ENCODE measurements at places on chromosomes 13 and 19.

- DNase-seq = no peak
Measured at GRCh38 chr19:50500060-50500752, 10.8 kb downstream of the JOSD2 start.

DNA sequence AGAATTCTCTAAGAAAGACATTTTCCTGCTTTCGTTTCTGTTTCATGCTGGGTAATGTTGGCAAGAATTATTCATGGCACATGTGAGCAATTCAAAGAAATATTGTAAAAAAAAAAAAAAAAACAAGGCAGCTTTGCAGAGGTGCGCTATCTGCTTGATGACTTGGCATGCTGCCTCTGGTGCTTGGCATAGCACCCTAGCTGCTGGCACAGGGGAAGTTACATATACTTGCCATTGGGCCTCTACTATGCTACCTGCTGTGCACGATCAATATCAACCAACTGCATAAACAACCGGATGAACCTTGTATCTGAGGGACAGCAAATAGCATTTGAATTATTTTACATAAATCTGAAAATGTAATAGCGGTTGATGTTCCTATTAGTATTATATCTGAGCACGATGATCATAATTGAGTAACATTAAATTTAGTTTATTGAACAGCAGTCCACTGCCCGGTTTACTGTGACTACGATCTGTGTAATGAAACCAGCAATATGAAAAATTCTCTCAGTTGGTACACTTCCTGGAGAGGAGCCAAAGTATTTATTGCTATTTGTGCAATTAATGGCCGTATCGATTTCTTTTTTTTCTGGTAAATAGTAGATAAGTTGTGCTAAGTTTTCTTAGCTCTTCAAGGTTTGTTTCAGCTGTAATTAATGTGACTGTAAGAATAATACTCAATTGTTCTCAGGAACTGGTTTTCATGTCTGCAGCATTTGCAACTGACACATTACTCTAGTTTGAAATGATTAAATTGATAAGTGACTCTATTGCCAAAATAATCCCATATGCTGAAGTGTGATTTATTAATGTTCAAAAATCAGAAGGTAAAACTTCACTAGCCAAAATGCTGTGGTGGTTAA, 717.3 kb downstream of the DACH1 start:
- no peak for DNase-seq

GRCh38 chr19:44887648-44888047, 3.4 kb upstream of the TOMM40 start:
- DNase-seq = no peak

DNA sequence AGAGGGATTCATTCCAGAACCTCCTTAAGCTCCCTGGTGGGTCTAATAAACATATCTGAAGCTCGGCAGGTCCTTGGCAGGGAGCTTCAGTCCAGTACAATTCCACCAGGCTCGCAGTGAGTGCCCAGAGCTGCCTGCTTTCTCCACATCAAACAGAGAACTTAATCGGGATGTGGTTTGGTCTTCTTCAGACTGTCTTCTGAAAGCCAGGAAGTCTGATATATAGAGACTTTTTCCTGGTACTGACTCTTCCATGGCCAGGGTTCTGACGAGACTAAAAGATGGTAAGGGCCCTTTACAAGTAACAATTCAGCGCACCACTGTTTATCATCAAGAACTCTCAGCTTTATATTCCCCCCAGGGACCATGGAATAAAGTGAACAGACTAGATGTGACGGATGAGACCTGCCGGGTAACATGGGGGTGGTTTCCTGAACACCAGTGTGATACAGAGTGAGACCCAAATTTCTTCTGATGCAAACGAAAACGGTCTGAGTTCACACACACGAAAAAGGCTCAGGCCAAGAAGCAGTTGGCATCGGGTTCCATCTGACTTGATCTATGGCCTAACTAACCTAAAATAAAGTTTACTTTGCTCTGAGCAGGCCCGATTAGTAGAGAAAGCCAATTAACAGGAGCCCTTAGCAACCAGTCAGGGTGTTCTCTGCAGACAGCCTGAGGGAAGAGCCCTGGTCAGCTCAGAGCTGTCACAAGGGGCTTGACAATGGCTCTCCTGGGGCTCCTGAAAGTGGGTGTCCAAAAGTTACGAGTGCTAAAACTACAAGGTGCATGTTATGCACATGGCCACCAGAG, 29.0 kb downstream of the RANBP3 start:
- DNase-seq = peak; percentile 15

DNA sequence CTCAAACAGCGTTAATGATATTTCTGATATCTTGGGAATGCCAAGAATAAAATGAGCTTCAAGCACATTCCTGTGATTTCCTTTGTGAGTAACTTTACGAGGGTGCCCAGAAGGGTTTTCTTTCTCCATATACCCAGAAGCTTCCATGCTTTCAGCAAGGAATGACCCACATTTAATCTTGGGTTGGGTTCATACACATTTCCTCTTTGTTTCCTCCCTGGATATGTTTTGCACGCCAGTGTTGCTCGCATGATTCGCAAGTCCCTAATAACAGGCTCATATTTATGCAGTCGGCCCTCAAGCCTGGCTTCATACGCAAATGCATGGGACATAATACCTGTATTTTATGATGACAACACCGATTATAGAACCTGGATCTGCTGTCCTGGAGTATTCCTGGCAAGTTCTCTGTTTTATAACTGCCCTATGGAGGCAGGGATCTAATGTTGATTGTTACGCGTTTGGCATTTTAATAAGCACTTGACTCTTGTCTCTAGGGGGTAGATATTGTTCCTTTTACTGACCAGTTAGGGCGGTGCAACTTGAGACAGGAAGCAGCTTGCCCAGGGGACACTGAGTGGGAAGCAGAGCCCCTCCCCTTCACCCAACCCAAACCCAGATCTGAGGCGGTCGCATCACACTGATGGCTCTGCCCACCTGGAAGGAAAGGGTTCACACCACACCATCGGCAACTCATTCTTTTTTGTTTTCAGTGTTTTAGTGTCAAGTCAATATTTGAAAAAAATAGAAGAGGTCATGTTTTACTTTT, 220.4 kb upstream of the SOX1 start:
- DNase-seq = no peak

GRCh38 chr19:45901912-45902650, at the start of gene MYPOP:
Gene MYPOP (minus strand): TSS chr19:45902613. CDS start chr19:45901773, 840 bp downstream.
- no peak for DNase-seq

- peak; percentile 72 for DNase-seq
Measured at GRCh38 chr19:10270616-10271394, at the start of gene ICAM1. Gene ICAM1 (plus strand): TSS chr19:10271120. CDS start chr19:10271160, 40 bp downstream.

DNA sequence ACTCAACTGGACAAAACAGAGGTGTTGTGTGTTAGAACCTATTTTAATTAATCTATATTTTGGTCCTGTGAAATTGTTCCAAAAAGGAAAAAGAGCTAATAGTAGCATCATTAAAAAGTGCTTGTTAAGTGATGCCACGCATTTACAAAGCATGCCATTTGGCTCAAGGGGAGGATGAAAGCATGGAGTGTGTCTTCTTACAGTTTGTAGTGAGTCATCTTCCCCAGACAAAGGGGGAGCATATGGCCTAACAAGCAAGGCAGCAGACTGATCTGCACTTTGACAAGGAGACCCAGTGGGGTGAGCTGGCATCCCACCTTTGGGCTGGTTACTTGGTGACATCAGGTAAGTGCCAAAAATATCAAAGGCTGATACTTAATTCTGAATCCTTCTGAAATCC, 297.0 kb downstream of the FGF9 start:
- no peak for DNase-seq

DNA sequence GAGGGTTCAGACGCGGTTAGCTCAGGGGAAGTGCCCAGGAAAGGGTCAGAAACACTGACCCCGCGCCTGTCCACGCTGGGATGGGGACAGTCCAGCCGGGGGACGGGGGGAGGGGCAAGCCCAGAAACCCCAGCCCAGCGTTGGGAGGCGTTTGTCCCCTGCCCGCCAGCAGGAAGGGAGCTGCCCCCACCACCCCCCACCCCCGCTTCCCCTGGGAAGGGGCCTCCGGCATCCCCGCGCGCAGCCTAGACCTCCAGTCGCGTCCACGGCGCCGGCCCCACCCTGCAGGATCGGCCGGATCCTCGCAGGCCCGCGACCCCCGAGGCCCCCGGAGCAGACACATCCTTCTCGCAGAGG, 277 bp downstream of the GIPC1 start:
- no peak for DNase-seq

DNA sequence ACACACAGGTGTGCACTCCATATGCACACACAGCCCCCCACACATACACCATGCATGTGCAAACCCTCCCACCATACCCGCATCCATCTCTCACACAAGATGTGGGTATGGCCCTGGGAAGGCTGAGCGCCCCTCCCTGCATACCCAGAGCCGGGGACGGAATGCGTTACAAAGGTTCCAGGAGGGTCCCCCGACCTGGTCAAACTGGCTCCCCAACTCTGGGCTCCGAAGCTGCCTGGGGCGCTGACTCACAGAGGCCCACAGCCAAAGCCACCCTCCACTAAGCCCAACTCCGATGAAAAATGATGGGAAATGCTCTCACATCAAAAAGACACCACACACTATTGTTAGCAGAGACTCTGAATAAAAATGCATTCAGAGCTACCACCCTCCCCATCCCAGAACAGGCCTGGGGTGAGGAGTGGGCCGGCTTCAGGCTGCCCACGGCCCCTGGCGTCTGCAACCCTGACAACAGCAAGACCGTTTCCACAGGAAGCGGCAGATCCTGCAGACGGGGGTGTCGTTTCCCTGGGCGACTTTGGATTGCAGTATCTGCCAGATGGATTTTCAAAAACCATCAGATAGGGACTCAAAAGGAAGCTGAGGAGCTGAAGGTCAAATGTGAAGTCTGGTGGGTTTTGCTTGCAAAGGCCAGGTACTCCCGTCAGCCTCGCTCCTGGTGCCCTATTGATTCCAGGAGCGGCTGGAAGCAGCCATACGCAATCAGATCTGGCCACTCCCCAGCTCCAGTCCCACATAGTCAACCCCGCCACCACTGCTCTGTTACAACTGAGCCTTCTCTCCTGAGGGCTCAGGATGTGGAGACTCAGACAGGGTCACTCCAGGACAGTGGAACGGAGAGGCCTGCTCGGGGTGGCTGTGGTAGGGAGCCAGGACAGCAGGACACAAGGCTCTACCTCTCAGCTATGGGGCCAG, 14.3 kb downstream of the PEPD start:
- DNase-seq = no peak

GRCh38 chr19:34300380-34300779, 46.0 kb downstream of the GARRE1 start:
- DNase-seq = no peak

- no peak for DNase-seq
Measured at GRCh38 chr19:40599331-40599901, 1.8 kb upstream of the LTBP4 start.

DNA sequence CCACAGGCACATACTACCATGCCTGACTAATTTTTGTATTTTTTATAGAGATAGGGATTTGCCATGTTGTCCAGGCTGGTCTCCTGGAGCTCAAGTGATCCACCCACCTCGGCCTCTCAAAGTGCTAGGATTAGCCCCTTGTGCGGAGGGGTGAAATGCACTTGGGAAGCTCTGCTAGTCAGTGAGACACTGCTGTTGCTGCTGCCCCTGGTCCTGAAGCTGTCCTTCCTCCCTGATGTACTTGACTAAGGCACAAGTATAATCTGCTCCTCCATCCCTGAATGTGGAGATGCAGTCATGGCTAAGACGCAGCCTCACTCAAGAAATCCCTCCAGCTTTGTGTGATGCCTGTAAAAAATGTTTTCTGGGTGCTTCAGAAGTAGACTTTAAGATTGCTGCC, 124.5 kb downstream of the KCTD15 start:
- no peak for DNase-seq

- DNase-seq = no peak
Measured at GRCh38 chr13:49436890-49437289, 7.0 kb downstream of the CAB39L start.

- no peak for DNase-seq
Measured at GRCh38 chr13:20487927-20488326, 37.7 kb downstream of the CRYL1 start.

GRCh38 chr13:58542530-58542929, 911.0 kb downstream of the PCDH17 start:
- no peak for DNase-seq

GRCh38 chr13:32124743-32125142, 93.2 kb downstream of the FRY start:
- no peak for DNase-seq

GRCh38 chr13:108834193-108834592, 204.8 kb downstream of the MYO16 start:
- no peak for DNase-seq

DNA sequence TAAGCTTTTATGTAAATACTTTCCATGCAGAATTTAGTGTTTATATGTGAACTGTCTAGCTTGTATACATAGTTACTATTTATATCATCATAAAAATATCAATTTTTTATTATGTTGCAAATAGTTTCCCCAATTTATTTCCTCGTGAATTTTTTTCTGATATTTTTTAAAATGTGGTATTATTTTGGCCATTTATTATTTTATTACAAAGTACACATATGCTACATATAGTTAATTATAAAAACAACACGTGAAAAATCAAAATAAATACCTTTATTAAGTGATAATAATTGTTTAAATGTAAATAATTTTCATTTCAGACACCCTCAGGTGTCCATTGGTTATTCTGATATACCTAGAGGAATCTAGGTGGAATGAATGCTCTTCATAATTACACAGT, 1394.9 kb upstream of the PRR20A start:
- no peak for DNase-seq

GRCh38 chr19:58509731-58510083, 2.1 kb downstream of the SLC27A5 start:
- no peak for DNase-seq

DNA sequence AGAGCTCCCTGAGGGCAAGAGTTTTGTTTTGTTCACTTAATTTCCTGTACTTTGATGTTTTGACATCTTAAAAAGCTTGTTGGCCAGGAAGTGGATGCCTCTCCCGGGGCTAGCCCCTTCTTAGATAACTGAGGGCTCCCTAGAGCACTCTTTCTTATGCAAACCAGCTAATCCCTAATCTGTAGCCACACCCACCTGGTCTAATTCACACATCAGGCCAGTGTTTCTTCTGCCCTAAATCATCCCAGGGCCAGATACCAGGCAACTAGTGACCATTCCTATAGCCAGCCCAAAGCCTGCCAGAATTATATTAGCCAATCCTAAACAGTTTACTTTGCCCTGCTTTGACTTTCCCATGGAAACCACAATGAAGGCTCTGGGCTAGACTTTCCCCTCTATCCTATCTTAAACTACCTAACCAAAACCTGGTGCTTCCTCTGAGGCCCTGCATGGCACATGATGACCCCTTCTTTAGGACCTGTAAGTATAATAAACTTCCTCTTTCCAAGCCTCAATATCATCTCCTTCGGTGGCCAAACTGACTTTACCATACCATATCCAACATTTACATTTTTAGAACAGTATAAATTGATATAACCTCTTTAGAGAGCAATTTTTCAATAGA, 24.8 kb downstream of the WBP4 start:
- no peak for DNase-seq

Data from activated CD4-positive, alpha-beta T cell treated with anti-CD3 and anti-CD28 coated beads, Interleukin-2, amount 50 U/mL, for 4 hours (primary cell).